ENCODE measurements at places on chromosomes 16 and 17.
A peak's percentile ranks its signal among the peaks of the same experiment; 100 is the strongest.

- no peak for DNase-seq
These were observed 117.1 kb upstream of the MYOCD start for GRCh38 chr17:12548558-12548957.

DNA sequence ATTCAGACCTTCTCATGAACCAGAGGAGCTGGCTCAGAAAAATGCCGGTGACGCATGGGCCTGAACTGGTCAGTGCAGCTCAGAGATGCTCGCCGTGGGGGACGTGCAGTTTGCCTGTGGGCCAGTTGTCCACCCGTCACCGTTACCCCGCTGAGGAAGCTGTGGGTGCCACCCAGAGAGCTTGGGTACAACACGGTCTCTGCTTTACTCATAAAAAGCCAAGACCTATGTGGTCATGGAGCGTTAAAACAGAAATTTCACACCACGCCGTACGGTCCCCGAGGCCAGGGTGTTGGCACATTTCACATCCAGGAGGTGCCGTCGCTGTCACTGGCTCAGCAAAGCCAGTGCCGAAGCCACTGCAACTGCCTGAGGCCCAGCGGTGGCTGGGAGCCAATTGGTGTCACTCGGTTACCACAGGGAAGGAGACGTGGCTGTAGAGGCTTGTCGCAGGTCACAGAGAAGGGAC lies 120.9 kb downstream of the METRNL start:
- no peak for DNase-seq

DNA sequence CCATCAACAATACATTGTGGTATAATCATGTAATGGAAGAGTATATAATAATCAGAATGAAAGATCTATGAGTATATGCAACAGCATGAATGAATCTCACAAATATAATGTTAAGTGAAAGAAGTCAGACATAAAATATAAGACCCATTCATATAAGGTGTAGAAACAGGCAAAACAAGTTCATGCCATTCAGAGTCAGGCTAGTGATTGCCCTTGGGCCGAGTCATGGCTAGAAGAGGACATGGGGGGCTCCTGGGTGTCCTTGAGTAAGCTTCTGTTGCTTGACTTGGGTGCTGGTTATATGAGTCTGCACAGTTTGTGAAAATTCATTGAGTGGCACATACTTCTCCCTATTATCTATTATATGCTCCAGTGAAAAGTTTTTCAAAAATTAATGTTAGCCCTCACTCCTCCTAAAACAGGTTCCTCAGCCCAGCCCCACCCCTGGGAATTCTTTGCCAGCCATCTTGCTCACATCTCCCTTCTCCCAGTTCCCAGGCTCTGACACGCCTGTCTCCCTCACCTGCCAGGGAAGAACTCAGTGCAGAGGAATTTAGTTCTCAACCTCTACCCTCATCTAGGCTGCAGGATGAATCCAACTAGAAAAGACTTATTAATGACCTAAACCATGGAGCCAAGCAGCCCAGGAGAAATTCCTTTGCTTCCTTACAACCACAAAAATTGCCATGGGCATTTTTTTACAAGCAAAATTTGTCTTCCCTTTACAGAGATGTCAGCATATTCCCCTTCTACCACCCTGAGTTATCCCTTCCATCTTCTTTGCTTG lies 52.4 kb upstream of the NFAT5 start:
- DNase-seq, result no peak

DNA sequence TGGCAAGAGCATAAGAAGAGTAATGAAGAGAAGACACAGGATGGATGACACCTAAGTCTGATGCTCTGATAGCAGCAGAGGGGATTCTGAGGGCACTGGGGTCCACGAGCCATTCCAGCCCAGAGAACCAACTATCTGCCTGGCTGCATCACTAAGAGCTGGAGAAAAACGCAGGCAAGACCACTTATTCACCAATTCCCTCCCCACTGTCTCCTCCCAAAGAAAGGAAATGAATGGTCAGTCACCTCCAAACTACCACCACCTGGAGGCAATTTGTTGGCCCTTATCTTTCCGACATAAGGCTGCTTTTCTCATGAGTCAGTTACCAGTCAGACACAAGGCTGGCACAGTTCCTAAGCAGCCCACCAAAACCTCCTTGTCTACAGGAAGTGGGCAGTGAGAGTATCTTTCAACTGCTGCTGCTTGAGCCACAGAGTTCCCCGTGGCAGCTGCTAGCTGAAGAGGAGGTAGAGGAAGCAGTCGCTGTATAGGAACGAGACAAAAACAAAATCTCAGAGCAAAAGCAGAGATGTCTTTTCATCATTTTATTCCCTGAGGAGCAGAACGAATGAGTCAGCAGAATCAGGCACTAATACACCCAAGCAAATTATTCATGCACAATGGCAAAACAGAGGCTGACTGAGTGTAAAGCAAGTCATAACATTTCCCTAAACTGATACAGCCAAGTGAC lies 111.1 kb downstream of the SMG6 start:
- DNase-seq, result no peak

DNA sequence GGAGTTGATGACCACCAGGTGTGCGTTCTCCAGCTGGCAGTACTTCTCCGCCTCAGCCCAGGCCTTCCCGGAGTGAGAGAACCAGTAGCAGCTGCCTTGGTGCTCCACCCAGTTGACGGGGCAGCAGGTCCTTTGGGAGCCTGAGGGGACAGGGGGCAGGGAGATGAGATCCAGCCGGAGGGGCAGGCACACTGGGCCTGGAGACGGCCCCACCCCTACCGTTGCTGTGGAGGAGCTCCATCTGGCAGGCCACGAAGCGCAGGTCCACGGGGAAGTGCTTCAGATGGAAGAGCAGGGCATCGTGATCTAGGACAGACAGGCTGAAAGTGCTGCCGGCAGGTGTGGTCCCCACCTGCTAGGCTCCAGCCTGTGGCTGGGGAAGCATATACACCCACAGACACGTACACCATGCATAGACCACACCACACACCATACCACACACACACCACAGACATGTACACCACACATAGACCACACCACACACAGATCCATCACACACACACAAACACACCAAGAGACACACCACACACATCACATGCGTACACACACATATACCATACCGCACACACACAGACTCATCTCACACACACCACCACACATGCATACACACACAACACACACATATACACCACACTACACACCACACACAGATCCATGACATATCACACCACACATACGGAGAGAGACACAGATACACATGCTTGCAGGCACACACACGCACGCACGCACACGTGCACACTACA lies 7.4 kb downstream of the ASGR2 start:
- DNase-seq, result no peak

DNA sequence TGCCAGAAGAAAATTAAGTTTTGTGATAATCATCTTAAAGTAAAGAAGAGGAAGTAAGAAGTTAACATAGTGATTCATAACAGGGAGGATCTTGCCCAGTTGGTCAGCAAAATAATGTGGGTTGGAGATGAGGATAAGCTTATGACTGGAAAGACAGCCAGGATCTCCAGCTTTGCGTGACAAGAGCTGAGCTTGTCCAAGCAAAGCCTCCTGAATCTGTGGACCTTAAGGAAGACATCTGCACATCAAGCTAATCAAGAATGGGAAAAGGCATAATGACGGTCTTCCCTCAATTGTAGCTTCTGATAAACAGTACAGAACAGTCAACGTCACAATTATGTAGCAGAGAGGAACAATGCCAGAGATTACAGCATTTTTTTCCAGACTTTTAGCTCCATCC lies 744.7 kb upstream of the GOT2 start:
- no peak for DNase-seq

- DNase-seq, result no peak
These were observed 21.6 kb downstream of the CFAP97D1 start for GRCh38 chr17:43801844-43802243.

GRCh38 chr17:81870981-81871386 lies at the start of gene ARHGDIA:
Gene ARHGDIA, minus strand, starts transcription at chr17:81871337. Its CDS starts 1,407 bp downstream, at chr17:81869930.
- no peak for DNase-seq

DNA sequence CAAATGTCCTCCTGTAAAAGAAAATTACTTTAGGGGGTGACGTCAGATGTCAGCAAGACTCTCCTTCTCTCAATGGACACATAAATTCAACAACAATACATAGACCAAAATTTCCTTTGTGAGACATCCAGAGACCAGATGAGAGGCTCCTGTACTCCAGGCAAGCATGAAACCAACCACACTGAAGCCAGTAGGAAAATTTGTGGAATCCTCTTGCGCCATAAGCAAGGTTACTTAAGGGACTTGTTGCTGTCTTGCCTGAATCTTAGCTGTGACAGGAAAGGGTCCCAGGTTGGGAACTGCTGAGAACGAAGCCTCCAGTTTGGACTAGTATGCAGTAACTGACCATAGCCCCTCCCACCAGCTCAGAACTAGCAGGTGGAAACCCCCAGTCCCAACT lies 56.0 kb downstream of the CEP112 start:
- DNase-seq, result no peak

DNA sequence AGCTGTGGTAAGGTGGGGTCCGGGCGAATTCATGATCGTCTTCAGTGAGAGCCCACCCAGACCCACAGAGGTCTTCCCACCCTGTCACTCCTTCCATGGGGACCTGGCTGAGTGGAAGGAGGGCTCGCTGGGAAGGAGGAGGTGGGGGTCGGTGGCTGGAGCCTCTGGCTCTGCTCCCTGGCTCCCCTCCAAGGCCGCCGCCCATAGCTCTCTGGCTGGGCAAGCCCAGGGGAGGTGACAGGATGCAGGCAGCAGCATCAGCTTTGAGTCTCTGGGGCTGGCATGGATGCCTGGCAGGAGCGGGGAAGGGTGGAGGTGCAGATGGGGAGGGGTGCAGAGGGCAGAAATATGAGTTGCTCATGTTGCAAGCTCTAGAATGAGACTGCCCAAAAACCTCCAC lies 147.0 kb downstream of the ENGASE start:
- no peak for DNase-seq

DNA sequence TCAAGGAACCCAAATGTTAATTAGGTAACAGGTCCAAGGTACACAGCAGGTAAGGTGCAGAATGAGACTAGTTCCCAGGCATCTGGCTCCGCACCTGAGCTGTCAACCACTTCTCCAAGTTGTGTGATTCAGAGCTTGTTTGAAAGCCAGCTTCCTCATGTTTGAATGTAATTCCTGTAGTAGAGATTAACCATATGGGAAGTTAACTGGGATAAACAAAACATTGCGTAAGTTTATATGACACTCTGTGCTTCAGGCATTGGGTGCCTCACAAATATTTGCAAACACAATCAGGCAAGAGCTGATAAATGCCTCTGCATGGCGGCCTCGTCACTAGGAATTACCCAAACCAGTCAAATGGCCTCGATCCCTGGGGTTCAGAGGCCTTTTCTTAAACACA lies 27.9 kb upstream of the CPHXL start:
- DNase-seq, result no peak

- DNase-seq, result no peak
These were observed 1108.5 kb upstream of the EEF2KMT start for GRCh38 chr16:6206080-6206479.

DNA sequence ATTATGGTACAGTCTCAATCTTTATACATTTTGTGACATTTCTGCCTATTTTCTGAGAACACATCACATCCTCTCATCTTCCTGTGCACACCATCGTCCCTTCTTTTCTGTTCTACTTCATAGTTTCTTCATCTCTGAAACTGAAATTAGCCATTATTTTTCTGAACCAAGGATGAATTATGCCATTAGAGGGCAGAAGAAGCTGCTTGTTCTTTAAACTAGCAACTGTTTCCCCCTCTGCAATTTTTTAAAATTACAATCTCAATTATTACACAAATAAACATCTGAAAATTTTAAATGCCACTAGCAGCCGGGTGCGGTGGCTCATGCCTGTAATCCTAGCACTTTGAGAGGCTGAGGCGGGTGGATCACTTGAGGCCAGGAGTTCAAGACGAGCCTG lies 41.3 kb downstream of the RBBP6 start:
- no peak for DNase-seq

DNA sequence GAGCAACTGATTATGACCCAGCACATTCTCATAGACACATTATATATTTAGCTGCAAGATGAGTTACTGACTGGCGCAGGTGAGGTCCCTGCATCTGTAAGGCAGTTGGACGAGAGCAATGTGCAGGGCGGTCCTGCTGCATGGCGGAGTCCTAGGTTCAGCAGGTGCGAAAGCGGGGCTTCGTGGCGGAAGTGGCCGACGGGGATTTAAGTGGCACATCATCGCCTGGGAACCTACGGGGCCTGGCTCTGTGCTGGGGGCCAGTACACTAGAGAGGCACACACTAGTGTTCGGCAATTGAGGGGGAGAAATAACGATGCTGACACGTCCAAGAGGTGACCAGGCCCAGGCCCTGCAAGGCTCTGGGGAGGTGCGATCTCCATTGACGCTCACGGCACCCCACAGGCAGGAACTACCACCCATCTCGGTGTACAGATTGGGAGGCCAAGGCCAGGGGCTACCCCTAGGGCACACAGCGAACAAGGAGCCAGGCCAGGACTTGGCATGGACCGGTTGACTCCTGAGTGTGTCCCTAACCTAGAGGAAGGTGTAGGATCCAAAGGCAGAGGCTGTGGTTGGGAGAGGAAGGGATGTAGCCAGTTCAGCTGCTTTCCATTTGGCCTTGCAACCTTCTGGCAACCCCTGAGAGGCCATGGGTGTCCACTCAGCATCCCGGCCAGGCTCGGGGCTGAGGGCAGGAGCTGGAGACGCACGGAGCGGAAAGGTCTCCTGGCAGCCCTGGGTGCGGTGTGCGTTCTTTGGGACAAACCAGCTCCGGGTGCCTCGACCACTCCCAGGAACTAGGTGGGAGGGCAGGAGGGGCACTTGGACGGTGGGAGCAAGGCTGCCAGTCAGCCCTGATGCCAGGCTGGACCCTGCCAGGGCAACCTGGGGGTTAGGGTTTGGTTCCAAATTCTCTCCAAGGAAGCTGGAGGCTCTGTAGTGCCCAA lies 103.9 kb upstream of the CREBBP start:
- DNase-seq, result no peak

GRCh38 chr17:75873587-75874322 lies 4.6 kb downstream of the TRIM47 start:
- no peak for DNase-seq

DNA sequence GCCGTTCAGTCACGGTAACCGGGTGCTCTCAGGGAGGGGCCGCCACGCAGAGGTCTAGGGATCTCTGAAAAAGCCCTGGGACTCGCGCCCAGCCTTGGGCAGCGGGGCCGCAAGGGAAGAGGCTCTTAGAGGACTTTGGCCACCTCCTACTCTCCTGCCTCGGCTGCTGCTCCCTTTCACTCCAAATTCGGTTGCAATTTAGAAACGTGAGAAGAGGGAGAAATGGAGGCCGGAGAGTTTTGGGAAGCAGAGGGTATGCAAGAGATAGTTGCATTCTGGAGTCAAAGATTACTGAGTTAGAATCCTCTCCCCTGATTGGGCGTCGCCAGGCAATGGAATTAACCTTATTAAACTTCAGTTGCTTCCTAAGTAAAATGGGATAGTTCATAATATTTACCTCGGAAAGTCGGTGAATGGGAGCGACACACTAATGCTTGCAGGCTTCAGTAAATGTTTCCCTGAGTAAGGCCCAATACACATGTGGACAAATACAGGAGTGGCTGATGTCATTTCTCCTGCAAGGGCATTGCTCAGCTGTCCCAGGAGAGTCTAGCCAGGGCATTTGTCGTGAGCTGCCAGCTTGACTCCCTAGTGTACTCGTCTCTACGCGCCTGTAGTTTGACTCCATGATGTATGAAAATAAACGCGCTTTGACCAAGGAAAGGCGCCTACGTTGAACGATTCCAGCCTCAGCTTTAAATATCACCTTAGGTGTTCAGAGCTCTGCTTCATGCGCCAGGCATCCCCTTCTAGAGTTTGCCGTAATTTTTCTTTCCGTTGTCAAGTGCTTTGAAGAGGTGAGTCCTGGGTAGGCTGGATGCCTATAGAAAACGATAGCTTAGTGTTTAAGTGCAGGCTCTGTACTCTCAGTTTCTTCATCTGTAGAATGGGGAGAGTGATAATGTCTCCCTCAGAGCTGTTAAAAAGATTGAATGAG lies 667 bp downstream of the OGFOD1 start:
- DNase-seq, result peak; percentile 6

All from NCI-H524 treated with DMSO at 0.1 percent for 48 hours (cell line).